ENCODE measurements at places on chromosomes 12 and 14. TPM values are rescaled to one million over a fixed set of nuclear protein-coding genes. Genes with fewer than 3 reads are reported as not detected.

FOXG1 gene
- total RNA-seq: not detected

LIN7A gene
- 5.8 TPM for total RNA-seq

ANG gene
- 15.7 TPM for total RNA-seq

LRP1-AS gene
- total RNA-seq: not detected

HEBP1 gene
- total RNA-seq: 57.8 TPM

C1S gene
- total RNA-seq: 715 TPM

SMCO2 gene
- total RNA-seq: not detected

- DNase-seq: no peak
- peak overlapping the region; percentile 26 for H3K27ac ChIP-seq
- no peaks in the 10 kb centered on the region for H3K4me1 ChIP-seq
- no peaks in the 10 kb centered on the region for H3K36me3 ChIP-seq
- peak overlapping the region; percentile 82 for H3K4me3 ChIP-seq
- H3K27me3 ChIP-seq: no peaks in the 10 kb centered on the region
These were observed 2.0 kb upstream of the NTF3 start for GRCh38 chr12:5429741-5430557.

DNA sequence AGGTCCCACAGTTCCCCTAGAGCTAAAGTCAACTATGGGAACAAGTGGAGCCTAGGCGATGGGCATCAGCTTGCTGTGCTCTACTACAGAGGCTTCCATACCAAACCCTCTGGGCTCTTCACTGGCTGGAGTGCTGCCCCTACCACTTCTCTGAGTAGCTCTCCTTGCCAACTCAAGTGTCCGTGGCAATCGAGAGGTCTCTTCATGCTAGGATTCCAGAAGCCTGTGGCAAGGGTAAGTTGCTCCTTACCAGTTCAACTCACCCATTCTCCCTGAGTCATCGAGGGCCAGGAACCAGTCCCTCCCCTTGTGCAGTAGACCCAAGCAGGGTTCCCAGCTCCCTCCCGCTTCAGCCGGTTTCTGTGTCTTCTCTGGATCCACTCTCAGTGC, 76.1 kb downstream of the GALC start:
- H3K27me3 ChIP-seq: no peaks in the 10 kb centered on the region
- no peaks in the 10 kb centered on the region for H3K36me3 ChIP-seq
- no peak overlapping the region for H3K27ac ChIP-seq

DNA sequence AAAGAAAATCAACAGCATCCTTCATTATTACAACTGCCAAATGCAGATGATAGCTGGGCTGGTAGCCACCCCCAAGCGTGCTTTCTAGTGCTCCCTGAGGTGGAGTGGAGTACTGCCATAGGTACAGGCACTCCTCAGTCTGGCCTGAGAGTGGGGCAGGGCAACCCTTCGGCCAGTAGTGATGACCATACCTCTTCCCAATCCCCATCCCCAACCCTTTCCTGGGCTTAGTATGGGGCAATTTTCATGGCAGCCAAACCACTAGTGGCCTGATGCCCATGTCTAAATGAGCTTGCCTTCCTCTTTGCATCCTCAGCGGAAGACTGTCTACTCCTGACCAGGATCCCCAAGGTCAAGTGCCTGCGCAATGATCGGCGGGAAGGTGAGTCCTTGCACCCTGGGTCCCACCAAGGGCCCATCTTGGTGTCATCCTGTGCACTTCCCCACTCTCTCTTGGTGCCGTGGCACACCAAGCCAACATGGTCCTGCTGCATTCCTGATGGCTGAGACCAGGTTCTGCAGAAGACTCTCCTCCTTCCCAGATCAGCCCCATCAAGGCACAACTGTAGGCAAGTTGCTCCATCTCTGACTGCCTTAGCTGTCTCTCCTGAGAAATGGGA, 65.8 kb downstream of the GALNT16 start:
- H3K36me3 ChIP-seq: no peaks in the 10 kb centered on the region
- H3K4me3 ChIP-seq: no peak overlapping the region
- H3K27ac ChIP-seq: no peak overlapping the region
- no peaks in the 10 kb centered on the region for H3K27me3 ChIP-seq
- no peak for DNase-seq

DNA sequence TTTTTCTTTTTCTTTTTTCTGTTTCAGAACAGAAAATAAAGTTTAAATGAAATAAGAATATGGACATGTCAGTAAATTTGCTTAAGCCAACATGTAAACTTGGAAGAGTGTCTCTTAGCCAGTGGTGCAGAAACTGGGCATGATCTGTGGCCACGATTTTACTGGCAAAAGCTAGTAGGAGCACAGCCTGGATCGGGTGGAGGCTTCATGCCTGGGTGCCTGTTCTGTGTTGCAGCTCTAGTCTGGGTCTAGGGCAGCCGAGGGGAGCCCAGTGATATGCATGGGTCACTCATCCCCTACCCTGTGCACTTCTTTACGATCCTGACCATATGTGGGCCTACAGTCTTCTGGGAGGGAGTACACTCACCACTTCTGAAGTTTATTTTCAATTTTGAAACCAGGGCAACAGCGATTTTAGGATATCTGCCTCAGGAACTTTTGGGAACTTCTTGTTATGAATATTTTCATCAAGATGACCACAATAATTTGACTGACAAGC, 45.6 kb upstream of the SMCO2 start:
- no peaks in the 10 kb centered on the region for H3K27me3 ChIP-seq
- no peak overlapping the region for H3K4me3 ChIP-seq
- H3K36me3 ChIP-seq: no peaks in the 10 kb centered on the region
- DNase-seq: no peak
- no peak overlapping the region for H3K27ac ChIP-seq

GRCh38 chr14:86646696-86647690, 1117.0 kb downstream of the FLRT2 start:
- no peak overlapping the region for H3K4me3 ChIP-seq
- no peaks in the 10 kb centered on the region for H3K27me3 ChIP-seq
- no peak for DNase-seq
- no peaks in the 10 kb centered on the region for H3K4me1 ChIP-seq
- H3K36me3 ChIP-seq: no peaks in the 10 kb centered on the region
- no peak overlapping the region for H3K27ac ChIP-seq

DNA sequence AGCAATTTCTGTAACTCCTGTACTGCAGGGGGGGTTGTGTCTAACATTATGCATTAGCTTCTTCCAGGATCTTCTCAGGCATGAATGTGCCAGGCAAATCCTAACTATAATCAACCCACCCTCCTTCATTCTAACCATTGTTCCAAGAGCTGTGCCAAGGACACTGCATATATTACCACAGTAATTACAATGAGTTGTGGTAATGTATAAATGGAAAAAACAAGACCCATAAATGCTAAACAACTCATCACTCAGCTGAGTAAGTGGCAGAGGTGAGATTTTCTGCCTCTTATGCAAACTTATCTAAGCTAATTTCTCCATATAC, 80.6 kb downstream of the PRKD1 start:
- H3K4me3 ChIP-seq: no peak overlapping the region
- H3K27me3 ChIP-seq: no peaks in the 10 kb centered on the region
- H3K27ac ChIP-seq: no peak overlapping the region
- H3K4me1 ChIP-seq: no peaks in the 10 kb centered on the region

DNA sequence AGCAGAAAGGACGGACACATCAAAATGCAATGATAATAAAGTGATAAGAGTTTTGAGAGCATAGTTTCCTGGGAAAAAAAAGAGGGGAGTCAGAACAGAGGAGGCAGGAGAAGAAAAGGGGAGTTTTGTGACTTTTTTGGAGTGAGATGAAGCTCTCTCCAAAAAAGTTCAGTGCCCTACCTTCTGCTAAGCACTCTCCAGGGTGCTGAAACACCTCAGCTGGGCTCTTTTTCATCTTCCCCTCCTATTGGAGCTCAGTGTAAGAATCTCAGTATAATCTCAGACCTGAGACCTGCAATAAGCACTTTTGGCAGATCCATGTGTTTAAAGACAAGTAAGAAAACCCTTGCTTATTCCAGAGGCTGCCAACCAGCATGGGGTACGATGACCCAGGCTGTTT, 58.9 kb upstream of the SRRM4 start:
- H3K4me3 ChIP-seq: no peak overlapping the region
- H3K27ac ChIP-seq: no peak overlapping the region
- no peaks in the 10 kb centered on the region for H3K27me3 ChIP-seq
- no peak for DNase-seq
- no peaks in the 10 kb centered on the region for H3K36me3 ChIP-seq
- no peaks in the 10 kb centered on the region for H3K4me1 ChIP-seq

DNA sequence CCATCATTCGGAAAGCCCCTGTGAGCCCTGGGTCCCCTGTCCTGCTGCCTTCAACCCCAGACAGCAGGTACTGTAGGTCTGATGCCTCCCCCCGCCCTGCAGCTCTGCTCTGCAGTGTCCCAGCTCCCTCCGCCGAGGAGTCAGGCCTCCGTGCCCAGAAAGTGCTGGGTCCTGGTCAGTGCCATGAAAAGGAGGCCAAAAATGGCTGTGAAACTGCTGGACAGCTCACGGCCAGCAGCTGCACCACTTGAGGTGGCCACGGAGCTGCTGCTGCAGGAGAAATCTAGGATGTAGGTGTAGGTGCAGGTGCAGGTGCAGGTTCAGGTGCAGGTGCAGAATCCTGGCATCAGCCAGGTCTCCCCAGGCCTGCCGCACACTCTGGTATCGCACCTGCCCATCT, 196.1 kb downstream of the SLC15A4 start:
- no peaks in the 10 kb centered on the region for H3K4me1 ChIP-seq
- DNase-seq: no peak
- H3K36me3 ChIP-seq: no peaks in the 10 kb centered on the region

GRCh38 chr12:64737539-64737938, 21.7 kb downstream of the GNS start:
- no peak overlapping the region for H3K27ac ChIP-seq
- peaks cover 12% of the 10 kb centered on the region for H3K4me1 ChIP-seq
- no peak overlapping the region for H3K4me3 ChIP-seq
- H3K27me3 ChIP-seq: no peaks in the 10 kb centered on the region
- no peak for DNase-seq

DNA sequence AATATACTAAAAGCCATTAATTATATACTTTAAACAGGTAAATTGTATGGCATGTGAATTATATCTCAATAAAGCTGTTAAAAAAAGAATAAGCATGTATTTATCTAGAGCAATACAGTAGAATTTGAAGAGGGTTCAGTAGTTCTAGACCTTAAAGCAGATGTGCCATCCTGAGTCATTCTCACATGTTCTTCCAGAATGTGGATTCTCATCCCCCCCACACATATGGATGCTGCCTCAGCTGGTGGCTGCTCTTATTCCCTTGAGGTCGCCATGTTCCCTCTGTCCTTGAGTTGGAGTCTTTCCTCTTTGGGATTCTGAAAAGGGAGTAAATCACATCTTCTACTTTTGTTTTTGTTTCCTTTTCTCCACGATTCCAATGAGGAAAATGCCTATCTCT, 321.3 kb downstream of the AEBP2 start:
- H3K4me1 ChIP-seq: peaks cover 23% of the 10 kb centered on the region
- H3K27ac ChIP-seq: no peak overlapping the region
- no peaks in the 10 kb centered on the region for H3K36me3 ChIP-seq
- H3K27me3 ChIP-seq: no peaks in the 10 kb centered on the region

GRCh38 chr14:23415821-23416778, 8.0 kb upstream of the MYH6 start:
- DNase-seq: no peak
- no peak overlapping the region for H3K4me3 ChIP-seq
- H3K4me1 ChIP-seq: no peaks in the 10 kb centered on the region
- H3K27ac ChIP-seq: no peak overlapping the region

- no peaks in the 10 kb centered on the region for H3K27me3 ChIP-seq
- peak overlapping the region; percentile 43 for H3K27ac ChIP-seq
- H3K36me3 ChIP-seq: peaks cover 47% of the 10 kb centered on the region
- peaks cover 8% of the 10 kb centered on the region for H3K4me1 ChIP-seq
- no peak overlapping the region for H3K4me3 ChIP-seq
These were observed 25.8 kb downstream of the HIP1R start for GRCh38 chr12:122860854-122861586.

DNA sequence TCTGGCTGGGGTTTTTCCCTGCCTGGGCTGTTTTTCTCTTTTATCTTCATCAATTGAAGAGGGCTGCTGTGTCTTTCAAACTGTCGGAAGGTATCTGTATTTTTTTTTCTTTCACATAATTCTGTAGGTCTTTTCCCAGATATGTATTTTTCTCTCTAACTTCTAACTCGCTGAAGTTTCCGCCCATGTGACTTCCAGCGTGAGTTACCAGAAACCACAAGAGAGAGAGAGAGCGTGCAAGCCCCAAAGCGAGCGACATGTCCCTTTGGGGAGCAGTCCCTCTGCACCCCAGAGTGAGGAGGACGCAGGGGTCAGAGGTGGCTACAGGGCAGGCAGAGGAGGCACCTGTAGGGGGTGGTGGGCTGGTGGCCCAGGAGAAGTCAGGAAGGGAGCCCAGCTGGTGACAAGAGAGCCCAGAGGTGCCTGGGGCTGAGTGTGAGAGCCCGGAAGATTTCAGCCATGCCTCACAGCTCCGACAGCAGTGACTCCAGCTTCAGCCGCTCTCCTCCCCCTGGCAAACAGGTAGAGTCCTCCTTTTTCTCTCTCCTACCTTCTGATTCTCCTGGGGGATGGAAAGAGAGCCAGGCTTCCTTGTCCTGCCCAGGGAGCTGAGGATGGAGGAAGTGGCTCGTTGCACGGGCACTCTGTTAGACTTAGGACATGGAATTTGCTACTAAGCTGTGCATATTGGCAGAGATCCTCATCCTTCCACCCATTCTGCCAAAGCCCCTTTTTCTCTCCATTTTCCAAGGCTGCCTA, at the start of gene BATF:
BATF (plus strand) TSS at position 246 of the 759 bp plus-strand sequence; CDS start at position 460, 214 bp downstream.
- H3K27me3 ChIP-seq: no peaks in the 10 kb centered on the region
- H3K36me3 ChIP-seq: no peaks in the 10 kb centered on the region
- no peaks in the 10 kb centered on the region for H3K4me1 ChIP-seq
- no peak within 1 kb of the TSS for H3K27ac ChIP-seq
- DNase-seq: no peak

DNA sequence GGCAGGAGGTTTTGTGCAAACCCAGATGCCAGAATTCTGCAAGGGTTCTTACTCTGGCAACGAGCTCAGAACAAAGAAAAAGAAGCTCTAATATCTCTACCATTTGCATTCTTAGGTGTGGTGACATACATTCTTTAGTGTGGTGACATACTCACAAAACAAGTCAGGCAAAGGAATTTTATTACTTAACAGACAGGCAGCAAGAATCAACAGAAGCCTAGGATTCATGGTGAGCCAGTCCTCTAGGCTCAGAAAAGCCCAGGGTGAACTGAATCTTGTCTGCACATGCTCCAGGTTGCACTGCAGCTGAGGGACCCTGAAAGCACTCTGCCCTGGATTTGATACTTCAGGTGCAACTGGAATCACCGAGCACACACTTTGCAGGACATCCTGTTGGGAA, 122.4 kb upstream of the PTPRQ start:
- no peak for DNase-seq
- H3K4me1 ChIP-seq: peaks cover 5% of the 10 kb centered on the region
- no peaks in the 10 kb centered on the region for H3K36me3 ChIP-seq
- no peak overlapping the region for H3K4me3 ChIP-seq
- H3K27ac ChIP-seq: no peak overlapping the region

DNA sequence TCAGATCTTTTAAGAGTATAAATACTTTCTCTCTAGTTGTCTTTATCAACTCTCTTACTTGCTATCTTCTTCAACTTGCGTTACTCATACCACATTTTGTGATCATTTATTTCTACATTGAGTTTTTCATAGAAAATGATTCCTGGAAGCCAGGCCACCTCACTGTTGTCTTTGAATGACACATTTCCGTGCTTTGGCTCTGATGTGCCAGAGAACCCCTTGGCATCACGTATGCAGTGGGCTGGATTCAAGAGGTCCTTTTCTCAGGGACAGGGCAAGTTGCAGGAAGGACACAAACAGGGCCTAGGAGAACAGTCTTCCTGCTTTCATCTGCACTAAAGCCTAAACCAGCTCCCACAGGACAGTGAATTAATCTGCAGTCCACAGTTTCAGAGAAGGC, 70.3 kb upstream of the PYGL start:
- H3K36me3 ChIP-seq: no peaks in the 10 kb centered on the region
- no peak overlapping the region for H3K27ac ChIP-seq
- H3K4me3 ChIP-seq: no peak overlapping the region

- peak overlapping the region; percentile 98 for H3K27ac ChIP-seq
- no peaks in the 10 kb centered on the region for H3K27me3 ChIP-seq
- H3K4me3 ChIP-seq: peak overlapping the region; percentile 69
- DNase-seq: no peak
These were observed 8.4 kb downstream of the HOXC8 start for GRCh38 chr12:54017027-54017788.

All from thoracic aorta (tissue), 2 donors.